ENCODE measurements at places on chromosomes 2 and 18.

DNA sequence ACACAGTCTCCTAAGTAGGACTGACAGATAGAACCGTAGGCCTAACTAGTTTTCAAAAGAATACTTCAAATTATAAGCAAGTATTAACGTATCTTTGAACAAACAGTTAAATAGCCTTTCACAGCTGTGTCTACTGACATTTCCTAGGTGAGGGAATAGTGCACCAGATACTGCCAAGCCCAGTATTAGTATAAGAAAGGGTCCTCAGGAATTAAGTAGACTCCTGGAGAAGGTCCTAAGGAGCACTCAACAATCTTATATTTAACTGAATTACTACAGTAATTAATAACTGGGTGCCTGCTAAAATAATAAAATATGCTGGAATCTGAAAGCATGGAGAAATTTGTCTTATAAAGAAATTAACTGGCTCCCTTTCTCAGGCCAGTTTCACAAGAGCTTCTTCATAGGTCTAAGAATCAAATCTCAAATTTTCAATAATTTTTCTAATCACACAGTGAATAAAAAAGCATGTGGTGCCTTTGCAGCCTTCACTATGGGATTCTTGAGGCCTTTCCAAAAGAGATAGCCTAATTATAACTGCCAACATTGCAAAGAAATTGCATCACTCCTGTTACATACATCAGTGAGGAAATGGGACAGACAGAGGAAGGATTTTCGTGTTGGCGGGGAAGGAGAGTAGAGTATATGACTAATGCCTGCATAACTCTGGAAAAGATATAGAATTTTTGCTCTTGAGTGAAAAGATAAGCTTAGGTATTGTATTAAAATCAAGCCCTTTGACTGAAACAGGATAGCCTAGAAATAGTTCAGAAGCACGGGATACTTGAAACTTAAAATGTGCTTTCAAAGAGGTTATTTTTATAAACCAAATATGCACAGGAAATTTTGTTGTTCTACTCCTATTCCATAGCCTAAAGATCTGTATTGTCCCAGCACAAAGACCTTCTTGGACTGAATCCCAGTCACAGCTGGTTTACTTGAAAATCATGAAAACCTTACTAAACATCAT is 228.6 kb upstream of the STK17B start:
- peak; percentile 75 for DNase-seq

DNA sequence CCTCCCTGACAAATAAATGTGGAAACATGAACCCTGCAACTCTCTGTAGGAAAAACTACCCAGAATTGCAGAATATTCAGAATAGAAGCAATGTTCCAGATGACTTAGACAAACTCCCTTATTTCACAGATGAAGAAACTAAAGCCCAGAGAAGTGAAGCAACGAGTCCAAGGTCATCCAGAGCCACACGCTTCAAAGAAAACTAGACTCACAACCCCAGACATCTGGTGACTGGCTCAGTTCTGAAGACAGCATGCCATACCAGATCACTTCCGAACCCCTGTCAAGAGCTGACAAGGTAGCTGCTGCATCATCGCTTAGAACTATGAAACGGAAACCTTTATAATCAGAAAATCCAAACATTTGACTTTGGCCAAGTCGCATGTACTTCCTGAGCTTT is 101.3 kb downstream of the PID1 start:
- DNase-seq, result no peak

- no peak for DNase-seq
Measured at GRCh38 chr2:8548619-8549150, 133.2 kb upstream of the ID2 start.

- no peak for DNase-seq
Measured at GRCh38 chr2:106159866-106160785, 34.0 kb downstream of the UXS1 start.

GRCh38 chr2:64434039-64434657 is 19.8 kb upstream of the LGALSL start:
- no peak for DNase-seq

GRCh38 chr2:26769089-26769761 is 5.1 kb downstream of the SLC35F6 start:
- DNase-seq, result no peak

- no peak for DNase-seq
Measured at GRCh38 chr18:48000701-48001100, 70.2 kb upstream of the SMAD2 start.

All from astrocyte of the cerebellum (primary cell).